ENCODE measurements at places on chromosomes 4 and X.

DNA sequence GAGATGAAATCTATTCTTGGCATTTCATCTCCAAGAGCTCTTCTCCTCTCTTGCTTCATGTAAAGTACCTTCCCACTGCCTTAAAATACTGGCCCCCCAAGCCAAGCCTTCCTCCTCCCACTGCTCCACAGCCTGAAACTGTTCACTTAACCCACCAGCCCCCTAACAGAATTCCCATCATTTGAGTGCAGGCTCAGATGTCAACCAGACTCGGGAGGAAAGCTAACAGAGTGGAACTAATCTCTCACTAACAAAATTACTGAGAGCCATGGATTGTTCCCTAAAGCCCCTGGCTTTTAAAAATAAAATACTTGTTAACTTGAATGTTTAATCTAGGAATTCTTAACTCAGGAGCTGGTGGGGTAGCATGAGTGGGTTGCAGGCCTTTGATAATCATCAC is 7.1 kb upstream of the DCUN1D4 start:
- no peak for DNase-seq

- DNase-seq = peak; percentile 51
Observed at GRCh38 chrX:107025545-107025944, 25.5 kb upstream of the MORC4 start.

DNA sequence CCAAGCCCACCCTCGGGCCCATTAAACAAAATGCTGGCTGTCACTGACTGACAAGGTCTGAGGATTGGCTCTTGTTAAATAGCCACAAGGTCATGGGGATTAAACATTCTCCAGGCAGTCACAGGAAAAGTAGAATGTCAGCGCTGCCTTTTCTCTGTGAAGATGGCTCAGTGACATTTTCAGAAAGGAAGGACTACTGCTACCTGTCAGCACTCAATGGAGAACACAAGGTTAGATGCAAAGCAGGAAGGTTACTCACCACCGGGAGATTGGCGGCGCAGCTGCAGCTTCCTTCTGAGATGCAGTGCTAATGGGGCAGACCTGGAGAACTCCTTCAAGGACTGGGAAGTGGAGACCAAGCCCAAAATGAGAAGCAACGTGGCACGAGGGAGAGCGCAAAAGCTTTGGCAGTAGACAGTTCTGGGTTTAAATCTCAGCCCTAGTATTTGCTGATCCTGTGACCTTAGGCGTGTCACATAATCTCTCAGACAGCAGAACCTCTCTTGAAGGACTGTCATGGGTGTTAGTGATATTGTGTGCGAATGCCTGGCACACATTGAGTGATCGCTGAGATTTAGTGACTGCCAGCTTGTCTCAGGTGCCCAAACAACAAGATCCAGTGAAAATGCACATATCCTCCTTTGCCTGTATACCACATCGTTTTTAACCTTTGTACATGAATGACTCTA is 213.1 kb upstream of the BOD1L1 start:
- DNase-seq = no peak

GRCh38 chr4:86367577-86367976 is 7.7 kb upstream of the MAPK10 start:
- peak; percentile 22 for DNase-seq

- DNase-seq = no peak
Observed at GRCh38 chr4:137934046-137934445, 308.1 kb downstream of the SLC7A11 start.

GRCh38 chr4:41189666-41190065 is 24.7 kb downstream of the APBB2 start:
- DNase-seq = no peak
